ENCODE measurements at places on chromosomes 2 and 18. TPM values are rescaled to one million over a fixed set of nuclear protein-coding genes. Genes with fewer than 3 reads are reported as not detected.

NDUFB3 gene
- total RNA-seq: 43.7 TPM

IL37 gene
- not detected for total RNA-seq

PAPOLG gene
- 34.8 TPM for total RNA-seq

SIX3 gene
- total RNA-seq: not detected

ASB18 gene
- not detected for total RNA-seq

PTPRN gene
- total RNA-seq: not detected

COL5A2 gene
- total RNA-seq: 1.3 TPM

PDE11A gene
- not detected for total RNA-seq

DNA sequence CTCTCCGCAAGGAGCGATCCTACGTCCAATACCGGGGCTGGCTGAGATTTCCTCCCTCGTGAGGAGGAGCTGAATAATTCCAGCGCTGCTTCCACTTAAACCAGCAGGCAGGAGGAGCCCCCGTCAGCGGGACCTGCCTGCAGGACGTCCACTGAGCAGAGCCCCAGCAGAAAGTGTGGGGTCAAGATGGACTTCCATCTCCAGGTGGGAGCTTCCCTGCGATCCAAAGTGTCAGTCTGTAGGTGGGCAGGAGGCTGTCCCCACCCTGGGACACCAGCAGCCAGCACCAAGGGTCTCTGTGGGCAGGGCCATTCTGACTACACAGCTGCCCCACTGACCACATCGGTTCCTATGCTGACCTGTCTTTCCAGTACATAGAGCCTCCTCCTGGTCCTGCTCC is 462 bp upstream of the OTOS start:
- peaks cover 35% of the 10 kb centered on the region for H3K27me3 ChIP-seq
- H3K36me3 ChIP-seq: no peaks in the 10 kb centered on the region
- no peak overlapping the region for H3K4me3 ChIP-seq

DNA sequence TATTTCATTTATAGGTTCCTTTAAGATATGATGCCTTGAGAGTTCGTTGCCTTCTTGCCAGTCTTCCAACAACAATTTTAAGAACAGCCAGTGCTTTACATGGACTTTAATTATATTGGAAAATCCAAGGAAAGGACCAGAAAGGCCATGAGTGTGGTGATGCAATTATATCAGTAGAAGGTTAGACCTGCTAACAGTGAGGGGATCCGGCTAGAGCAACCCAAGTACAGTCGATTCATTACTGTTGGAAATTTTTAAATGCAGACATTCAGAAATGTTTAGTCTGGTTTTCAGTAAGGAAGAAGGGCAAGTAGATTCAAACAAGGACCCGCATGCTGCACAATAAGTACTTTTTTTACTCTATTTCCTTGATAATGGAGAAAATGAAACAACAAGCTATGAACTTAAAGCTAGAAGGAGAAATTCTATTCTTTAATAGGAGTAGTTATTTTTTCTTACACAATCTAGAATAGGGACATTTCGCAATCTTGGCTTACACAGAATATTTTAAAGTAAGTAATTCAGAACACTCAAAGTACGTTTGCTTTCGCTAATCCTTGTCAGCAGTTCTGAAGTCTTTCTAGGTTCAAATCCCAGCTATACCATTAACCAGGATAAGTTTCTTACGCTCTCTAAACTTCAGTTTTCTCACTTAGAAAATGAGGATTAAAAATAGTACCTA is 405.5 kb downstream of the MEIS1 start:
- no peaks in the 10 kb centered on the region for H3K27me3 ChIP-seq
- no peak overlapping the region for H3K27ac ChIP-seq
- no peaks in the 10 kb centered on the region for H3K36me3 ChIP-seq
- H3K4me3 ChIP-seq: no peak overlapping the region
- H3K4me1 ChIP-seq: no peaks in the 10 kb centered on the region
- DNase-seq: no peak

- H3K4me3 ChIP-seq: no peak overlapping the region
- H3K36me3 ChIP-seq: no peaks in the 10 kb centered on the region
- no peaks in the 10 kb centered on the region for H3K27me3 ChIP-seq
- no peak for DNase-seq
Measured at GRCh38 chr2:26587994-26588393, 53.2 kb downstream of the CIB4 start.

DNA sequence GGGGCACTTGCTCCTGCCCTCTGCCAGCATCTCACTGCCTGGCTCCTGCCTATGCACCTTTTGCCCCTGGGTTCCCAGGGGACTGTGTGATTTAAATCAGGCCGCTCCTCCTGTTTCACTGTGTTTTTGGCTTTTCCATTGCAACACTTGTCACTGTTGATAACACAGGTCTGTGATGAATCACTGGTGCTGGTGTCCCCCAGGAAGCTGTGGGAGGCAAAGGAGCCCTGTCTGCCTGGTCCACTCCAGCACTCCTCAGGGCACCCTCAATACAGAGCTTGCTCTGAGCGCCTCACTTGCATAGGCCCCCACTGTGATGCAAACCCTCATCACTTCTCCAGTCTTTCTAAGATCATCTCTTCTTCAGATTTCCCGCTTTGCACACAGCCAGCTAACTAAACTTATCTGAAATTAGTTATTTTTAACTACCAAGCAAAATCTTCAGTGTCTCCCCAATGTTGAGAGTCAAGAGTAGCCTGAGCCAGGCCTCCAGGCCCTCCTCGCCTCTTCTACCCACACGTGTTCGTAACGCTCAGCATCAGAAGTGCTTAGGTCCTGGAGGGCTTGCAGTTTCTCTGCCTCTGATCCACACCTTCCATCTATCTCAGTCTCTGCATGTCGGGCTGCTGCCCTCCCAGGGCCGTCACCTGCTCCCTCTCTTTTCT is 2.8 kb downstream of the TMEM18 start:
- no peak for DNase-seq
- H3K4me3 ChIP-seq: no peak overlapping the region
- H3K27ac ChIP-seq: no peak overlapping the region
- peaks cover 20% of the 10 kb centered on the region for H3K4me1 ChIP-seq
- peaks cover 18% of the 10 kb centered on the region for H3K36me3 ChIP-seq

DNA sequence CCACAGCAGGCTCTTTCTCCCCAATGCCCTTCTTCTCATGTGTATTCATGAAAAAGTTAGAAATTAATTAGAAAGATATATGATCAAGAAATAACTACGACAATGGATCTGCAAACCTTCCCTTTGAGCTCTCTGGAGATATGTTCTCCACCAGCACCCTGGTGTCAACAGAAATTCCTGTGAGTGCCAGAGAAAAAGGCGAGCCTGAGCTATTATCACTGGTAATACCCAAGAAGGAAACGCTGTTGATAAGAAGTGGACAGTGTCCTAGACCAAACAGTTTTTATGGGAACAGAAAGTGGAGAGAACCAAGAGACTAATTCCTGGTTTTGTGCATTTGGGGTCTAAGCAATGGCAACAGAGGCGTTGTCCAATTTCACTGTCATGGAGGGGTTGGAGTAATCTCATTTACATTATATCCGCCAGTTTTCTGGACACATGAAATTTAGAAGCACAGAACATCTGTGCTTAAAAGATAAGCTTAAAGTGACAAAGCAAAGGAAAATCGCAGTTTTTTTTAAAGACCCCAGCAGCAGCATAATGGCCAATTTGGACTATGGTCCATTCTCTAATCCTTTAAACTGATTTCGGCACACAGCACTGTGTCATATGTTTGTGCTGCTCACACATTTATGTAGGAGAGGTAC is 47.2 kb upstream of the CDC42EP3 start:
- no peak overlapping the region for H3K27ac ChIP-seq
- H3K36me3 ChIP-seq: no peaks in the 10 kb centered on the region
- H3K4me1 ChIP-seq: no peaks in the 10 kb centered on the region
- no peak for DNase-seq

DNA sequence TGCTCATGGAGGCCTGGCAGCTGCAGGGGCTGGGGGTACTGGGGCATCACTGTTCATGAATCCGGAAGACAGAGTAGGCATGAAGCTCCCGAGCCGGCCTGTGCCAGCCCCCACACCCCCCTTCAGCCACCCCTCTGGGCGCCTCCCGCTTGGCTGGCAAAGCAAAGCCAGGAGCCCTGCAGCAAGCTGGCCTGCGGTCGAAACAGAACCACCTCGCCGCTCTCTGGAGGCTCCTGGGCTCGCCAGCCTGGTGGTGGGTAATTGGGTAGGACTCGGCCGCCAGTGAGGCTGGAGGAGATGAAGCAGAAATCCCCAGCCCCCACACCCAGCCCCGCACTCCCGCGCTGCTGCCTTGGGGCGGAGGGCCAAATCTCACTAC is 70.9 kb upstream of the GPC1 start:
- H3K4me1 ChIP-seq: no peaks in the 10 kb centered on the region
- no peaks in the 10 kb centered on the region for H3K36me3 ChIP-seq
- no peak overlapping the region for H3K27ac ChIP-seq
- no peak overlapping the region for H3K4me3 ChIP-seq

GRCh38 chr2:127422559-127423477 is 4.6 kb downstream of the PROC start:
- no peaks in the 10 kb centered on the region for H3K36me3 ChIP-seq
- no peak overlapping the region for H3K27ac ChIP-seq
- peaks cover 13% of the 10 kb centered on the region for H3K4me1 ChIP-seq
- no peaks in the 10 kb centered on the region for H3K27me3 ChIP-seq
- H3K4me3 ChIP-seq: no peak overlapping the region
- DNase-seq: no peak

DNA sequence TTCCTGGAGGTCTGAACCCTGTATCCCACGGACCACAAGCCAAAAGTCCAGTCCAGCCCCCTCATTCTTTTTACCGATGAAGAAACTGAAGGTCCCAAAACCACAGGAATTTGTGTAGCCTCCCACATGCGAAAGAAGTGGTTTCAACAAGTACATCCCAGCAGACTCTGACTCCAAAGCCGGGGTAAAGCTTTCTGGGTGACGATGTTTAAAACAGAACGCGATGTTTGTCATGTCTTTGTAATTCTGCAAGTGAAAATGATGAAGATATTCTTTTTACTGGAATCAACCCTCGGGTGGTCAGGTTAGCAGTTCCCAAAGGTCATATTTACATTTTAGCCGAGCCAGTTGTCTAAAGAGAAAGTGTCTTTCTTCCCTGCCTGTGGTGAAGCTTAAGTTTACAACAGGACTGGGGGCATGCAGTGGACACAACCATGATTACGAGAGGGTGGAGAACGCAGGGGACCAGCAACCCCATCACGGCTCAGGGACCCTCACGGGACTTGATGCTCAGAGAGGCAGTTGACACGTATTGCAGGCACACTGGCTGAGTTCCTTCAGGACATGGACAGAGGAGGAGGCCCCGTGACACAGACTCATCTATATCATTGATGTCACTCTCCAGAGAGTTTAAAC is 17.8 kb upstream of the TMEM131 start:
- peaks cover 3% of the 10 kb centered on the region for H3K4me1 ChIP-seq
- H3K27ac ChIP-seq: no peak overlapping the region
- no peak overlapping the region for H3K4me3 ChIP-seq
- no peaks in the 10 kb centered on the region for H3K27me3 ChIP-seq
- DNase-seq: no peak

GRCh38 chr2:232438951-232439757 is 16.8 kb upstream of the ALPI start:
- no peak overlapping the region for H3K27ac ChIP-seq
- peak; percentile 29 for DNase-seq
- peaks cover 10% of the 10 kb centered on the region for H3K4me1 ChIP-seq
- no peaks in the 10 kb centered on the region for H3K27me3 ChIP-seq
- H3K36me3 ChIP-seq: no peaks in the 10 kb centered on the region

DNA sequence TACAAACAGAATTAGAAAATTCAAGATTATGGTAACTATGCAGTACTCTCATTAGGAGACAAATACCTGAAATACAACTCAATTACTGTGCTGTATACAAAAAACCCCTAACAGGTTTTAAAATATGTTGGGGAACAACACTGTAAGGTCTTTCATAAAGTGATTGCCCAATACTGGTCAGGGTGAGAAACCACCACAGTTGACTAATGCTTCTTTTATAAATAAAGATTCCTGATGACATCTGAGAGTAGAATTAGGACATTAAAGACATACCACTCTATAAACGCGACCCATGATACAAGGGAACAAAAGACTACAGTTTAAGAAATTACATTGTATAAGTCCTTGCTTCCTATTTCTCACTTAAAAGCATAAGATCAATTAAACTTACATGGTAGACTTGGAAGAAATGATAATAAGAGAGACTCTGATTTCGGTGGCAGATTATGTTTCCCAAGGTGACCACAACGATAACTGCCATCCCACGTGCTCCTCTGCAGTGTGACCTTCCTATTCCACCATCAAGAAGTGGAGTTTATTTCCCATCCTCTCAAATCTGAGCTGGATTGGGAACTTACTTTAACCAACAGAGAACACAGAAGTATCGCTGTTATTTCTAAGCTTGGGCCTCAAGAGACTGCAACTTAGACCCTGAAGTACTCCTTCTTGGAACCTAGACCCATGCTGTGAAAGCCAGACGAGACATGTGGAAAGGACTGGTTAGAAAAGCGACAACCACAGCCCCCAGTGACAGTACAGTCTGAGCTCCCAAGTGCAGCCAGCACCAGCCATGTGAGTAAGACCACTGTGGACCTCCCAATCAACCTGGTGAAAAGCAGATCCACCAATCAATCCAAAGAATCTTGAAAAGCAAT is 52.3 kb downstream of the ZNF521 start:
- no peaks in the 10 kb centered on the region for H3K4me1 ChIP-seq
- DNase-seq: no peak
- no peak overlapping the region for H3K4me3 ChIP-seq

- H3K36me3 ChIP-seq: no peaks in the 10 kb centered on the region
- no peak overlapping the region for H3K27ac ChIP-seq
- no peak overlapping the region for H3K4me3 ChIP-seq
- no peaks in the 10 kb centered on the region for H3K27me3 ChIP-seq
- DNase-seq: no peak
- no peaks in the 10 kb centered on the region for H3K4me1 ChIP-seq
Measured at GRCh38 chr2:106857882-106858478, 28.0 kb downstream of the ST6GAL2 start.

GRCh38 chr2:73930386-73930785 is 3.7 kb downstream of the DGUOK start:
- DNase-seq: no peak
- peaks cover 3% of the 10 kb centered on the region for H3K36me3 ChIP-seq
- H3K27ac ChIP-seq: no peak overlapping the region
- H3K27me3 ChIP-seq: no peaks in the 10 kb centered on the region
- no peak overlapping the region for H3K4me3 ChIP-seq

DNA sequence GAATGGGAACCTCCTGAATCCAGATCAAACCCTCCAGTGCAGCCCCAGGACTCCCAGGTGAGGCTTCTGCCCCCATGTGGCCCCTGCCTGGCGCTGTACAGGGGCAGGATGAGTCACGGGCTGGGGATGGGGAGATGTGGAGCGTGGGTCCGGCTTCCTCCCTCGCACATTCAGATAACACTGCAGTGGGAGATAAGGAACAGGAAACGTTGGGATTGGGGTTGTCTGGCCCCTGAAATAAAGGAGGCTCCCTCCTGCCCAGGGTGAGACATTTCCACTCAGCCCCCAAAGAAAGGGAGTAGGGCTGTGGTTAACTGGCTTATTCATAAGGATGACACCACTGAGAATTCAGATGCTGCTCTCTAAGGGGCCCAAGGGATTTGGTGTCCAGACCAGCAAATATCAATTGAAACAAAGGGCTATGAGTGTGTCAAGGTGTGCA is 30.7 kb downstream of the IGFBP5 start:
- H3K4me1 ChIP-seq: no peaks in the 10 kb centered on the region
- H3K36me3 ChIP-seq: no peaks in the 10 kb centered on the region
- DNase-seq: no peak
- H3K27me3 ChIP-seq: peaks cover 26% of the 10 kb centered on the region
- no peak overlapping the region for H3K27ac ChIP-seq
- H3K4me3 ChIP-seq: no peak overlapping the region

GRCh38 chr2:42949125-42949524 is 156.7 kb upstream of the HAAO start:
- no peak overlapping the region for H3K4me3 ChIP-seq
- DNase-seq: no peak
- no peaks in the 10 kb centered on the region for H3K36me3 ChIP-seq
- no peaks in the 10 kb centered on the region for H3K27me3 ChIP-seq
